ENCODE measurements at places on chromosomes 1 and 21.

DNA sequence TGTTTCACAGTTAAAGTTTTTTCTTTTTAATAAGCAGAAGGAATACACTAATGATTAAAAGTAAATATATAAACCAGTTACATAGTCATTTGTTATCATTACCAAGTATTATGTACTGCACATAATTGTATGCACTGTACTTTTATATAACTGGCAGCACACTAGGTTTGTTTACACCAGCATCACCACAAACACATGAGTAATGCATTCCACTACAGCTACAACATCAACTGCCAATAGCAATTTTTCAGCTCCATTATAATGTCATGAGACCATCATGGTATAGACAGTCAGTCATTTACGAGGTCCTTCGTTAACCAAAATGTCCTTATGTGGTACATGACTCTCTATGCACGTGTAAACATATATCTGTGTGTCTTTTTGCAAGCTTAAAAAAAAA, 35.2 kb downstream of the SCYL3 start:
- DNase-seq: no peak

GRCh38 chr1:115214098-115214497, 124.0 kb downstream of the NGF start:
- no peak for DNase-seq

- DNase-seq: no peak
These were observed 240.5 kb upstream of the SNX7 start for GRCh38 chr1:98421085-98421435.

GRCh38 chr21:38234395-38235142, 22.2 kb upstream of the KCNJ15 start:
- DNase-seq: no peak

DNA sequence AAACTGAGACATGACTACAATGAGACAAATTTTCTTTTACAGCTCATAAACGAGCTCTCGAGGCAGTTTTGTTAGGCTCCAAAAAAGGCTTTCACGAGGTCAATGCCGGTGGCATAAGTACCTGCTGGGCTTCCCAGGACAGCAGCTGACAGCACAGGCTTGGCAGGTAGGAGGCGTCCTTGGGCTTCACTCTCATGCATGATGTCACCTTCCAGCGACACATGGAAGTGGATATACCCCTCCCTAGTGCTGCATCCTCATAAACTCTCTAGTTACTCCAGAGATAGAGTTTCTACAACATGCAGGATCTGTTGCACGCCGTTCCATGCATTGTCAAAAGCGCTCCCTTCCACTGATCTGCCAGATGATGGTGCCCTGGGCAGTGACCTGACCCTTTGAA, 112.5 kb upstream of the PAXBP1 start:
- DNase-seq: no peak

GRCh38 chr1:211710566-211711314, 35.3 kb upstream of the NEK2 start:
- no peak for DNase-seq

- no peak for DNase-seq
These were observed 52.7 kb downstream of the VWA5B1 start for GRCh38 chr1:20343149-20343937.
